NCI-H1092 (cell line): ENCODE measurements at places on chromosomes 11 and 22.

- no peak for DNase-seq
Measured at GRCh38 chr22:43092085-43092484, 2.9 kb upstream of the TTLL1 start.

- no peak for DNase-seq
Measured at GRCh38 chr22:47773635-47774034, 1011.2 kb downstream of the TBC1D22A start.

DNA sequence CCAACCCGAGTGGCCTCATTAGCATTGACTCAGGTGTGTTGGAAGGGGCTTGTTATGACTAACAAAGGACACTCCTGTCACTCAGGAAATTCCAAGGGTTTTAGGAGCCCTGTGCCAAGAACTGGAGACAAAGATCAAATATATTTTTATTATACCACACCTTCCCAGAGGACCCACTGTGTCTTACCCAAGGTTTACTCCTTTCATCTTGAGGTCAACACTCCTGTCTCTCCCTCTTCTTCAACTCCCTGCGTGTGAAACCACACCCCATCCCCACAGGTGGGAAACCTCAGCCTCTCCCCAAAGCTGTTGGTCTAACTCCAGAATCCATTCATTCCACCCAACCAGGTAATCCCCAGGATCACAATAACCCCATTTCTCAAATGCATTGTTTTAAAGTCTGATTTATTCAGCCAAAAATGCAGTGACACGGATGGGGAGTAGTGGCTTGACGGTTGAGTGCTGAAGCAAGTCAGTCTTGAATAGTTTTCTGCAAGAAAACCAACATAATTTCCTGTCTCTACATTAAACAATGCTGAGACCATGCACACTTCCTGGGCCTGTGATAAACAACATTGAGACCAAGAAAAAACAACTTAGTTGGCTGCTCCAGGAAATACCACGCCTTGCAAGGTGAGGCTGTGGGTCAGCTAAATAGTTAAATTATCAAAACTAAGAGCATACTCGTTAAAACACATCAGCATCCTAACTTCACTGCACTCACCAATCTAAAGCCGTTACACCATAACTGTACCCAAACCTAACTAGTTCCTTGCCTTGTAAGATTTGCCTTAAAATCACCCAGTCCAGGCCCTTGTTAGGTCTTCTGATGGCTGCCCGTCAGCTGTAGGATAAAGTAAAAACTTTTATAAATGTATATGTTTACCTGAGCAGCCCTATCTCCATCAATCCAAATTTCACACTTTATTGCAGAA lies 38.5 kb upstream of the SPON1 start:
- no peak for DNase-seq

- no peak for DNase-seq
Measured at GRCh38 chr22:41237036-41237706, 3.6 kb downstream of the CHADL start.

DNA sequence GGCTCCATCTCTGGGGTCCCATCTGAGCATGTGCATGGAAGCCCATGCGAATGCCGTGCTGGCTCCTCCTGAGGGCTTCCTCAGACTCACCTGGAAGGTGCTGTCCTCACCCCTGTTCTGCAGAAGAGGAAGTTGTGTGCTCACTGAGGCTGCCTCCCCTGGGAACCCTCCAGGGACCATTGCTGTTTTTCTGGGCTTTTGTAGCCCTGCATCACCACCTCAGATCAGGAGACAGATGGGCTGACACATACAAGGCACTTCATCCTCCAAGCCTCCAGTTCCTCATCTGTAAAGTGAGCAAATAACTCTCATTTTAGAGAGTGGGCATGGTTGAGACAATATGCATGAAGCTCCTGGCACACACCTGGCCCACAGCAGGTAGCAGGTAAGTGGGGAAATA lies 12.1 kb upstream of the LRRC32 start:
- no peak for DNase-seq
